Activated CD8-positive, alpha-beta memory T cell treated with anti-CD3 and anti-CD28 coated beads for 1 hour (primary cell): ENCODE measurements at places on chromosomes 13 and 19.

DNA sequence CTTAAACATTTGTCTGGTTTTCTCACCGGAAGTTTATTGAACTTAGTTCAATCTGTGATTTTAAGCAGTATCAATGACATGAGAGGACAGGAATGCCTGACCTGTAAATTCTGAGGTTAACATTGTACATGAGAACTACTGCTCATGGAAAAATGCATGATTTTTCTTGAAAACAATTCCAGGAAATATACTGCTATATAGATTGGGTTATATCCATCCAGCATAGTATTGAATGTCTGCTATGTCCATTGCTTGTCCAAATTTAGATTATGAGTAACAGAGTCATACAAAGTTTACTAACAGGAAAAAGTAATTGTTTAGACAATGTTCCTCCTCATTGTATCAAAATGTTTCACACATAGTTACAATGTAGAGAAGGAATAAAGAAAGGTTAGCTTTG, 606.8 kb downstream of the DACH1 start:
- DNase-seq, result no peak

DNA sequence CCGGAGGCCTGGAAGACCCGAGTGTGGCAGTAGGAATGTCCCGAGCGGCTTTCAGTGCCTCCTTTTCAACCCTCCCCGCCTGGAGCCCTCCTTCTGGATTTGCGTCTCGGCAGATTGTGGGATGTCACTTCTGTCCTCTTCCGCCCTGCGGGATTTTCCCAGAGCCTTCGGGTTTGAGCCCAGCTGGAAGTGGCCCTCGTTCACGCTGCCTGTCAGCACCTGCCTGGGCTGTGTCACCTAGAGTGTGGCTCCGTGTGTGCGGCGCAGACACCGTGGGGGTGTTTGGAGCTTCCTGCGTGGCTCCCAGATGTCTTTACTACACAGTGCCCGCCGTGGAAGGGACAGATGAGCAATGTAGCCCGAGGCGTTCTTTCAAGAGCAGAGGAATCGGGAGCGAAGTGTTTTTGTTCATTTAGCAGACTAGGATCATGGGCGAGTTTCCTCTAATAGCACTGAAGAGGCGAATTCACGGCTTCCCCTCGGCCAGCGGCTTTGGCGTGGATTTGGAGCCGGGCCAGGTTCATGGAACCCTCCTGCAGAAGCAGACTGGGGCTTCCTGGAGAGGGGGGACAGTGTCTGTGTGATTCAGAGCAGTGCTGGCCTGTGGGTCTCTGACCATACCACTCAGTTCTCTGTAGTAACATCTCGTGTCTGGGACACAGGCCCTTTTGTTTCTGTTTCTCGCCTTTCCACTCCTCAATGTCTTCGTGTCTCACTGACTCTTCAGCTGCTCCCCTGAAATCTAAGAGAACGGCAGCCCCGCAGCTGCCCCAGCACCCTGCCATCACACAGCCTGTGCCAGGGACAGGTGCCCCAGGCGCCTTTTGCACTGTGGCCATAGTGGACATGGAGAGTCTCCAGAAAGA, 68.0 kb downstream of the KDM4B start:
- DNase-seq, result no peak

DNA sequence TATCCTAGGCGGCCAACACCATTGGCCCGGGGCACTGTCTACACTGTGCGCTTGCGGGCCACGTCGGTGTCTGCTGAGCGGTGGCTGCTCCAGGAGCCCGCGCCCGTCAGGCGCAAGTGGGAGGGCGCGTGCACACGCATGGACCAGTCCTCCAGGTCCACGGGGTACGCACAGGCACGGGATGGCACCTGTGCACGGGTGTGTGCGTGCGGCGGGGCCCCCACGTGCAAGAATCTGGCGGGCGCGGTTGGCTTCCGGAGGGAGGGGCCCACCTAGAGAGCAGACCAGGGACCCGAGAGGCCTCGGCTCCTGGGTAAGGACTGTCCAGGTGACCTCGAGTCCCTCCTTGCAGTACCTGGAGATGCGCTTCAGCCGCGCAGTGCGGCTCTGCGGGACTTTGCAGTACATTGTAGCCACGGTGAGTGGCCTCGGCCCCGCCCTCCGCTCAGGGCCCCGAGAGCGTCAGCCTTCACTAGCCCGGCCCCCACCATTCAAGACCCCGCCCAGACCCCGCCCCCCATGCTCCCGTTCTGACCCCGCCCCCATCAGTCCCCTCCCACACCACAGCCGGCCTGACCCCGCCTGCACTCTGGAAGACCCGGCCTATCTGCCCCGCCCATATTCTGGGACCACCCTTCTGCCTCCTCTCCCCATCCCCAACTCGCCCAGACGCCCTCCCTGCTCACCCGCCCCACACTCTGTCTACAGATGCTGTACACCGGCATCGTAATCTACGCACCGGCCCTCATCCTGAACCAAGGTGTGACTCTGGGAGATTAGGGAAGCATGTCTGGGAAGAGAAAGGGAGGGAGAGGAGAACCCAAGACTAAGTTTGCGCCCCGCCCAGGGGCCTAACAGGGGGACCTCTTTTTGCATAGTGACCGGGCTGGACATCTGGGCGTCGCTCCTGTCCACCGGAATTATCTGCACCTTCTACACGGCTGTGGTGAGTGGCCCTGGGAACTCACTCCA, 2.3 kb downstream of the SLC5A5 start:
- DNase-seq, result peak; percentile 55

DNA sequence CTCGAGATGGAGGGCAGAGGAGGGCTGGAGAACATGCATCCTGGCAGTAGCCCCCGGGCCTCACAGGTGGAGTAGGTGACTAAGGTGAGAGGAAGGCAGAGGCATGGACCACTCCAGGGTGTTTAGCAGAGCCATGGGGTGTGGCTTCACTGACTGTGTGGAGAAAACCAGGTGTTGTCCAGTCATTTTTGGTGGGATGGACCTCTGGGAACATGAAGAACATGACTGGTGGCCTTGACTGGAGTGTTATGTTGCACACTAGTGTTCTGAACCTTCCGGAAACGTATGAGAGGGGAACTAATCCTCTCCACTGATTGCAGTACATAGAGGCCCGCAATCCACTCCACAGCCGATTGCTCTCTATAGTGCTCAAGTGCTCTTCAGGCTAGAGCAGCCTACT, 16.9 kb downstream of the MED26 start:
- no peak for DNase-seq

DNA sequence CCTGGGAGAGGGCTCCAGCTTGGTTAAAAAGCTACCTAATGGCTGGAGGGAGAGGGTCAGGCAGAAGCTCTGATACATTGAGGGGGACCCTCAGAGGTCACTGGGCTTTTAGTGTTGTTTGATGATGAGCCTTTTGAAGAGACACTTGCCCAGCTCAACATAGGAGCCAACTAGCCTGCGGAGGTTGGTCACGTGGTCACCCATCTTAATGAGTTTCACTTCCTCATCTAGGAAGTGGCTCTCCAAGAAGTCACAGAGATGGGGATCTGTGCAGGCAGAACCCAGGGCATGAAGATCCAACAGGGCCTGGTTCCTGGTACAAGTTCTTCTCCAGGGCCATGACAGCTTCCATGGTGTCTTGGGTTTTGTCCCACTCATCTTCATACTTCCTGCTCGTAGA, 33.4 kb downstream of the IPO5 start:
- no peak for DNase-seq

DNA sequence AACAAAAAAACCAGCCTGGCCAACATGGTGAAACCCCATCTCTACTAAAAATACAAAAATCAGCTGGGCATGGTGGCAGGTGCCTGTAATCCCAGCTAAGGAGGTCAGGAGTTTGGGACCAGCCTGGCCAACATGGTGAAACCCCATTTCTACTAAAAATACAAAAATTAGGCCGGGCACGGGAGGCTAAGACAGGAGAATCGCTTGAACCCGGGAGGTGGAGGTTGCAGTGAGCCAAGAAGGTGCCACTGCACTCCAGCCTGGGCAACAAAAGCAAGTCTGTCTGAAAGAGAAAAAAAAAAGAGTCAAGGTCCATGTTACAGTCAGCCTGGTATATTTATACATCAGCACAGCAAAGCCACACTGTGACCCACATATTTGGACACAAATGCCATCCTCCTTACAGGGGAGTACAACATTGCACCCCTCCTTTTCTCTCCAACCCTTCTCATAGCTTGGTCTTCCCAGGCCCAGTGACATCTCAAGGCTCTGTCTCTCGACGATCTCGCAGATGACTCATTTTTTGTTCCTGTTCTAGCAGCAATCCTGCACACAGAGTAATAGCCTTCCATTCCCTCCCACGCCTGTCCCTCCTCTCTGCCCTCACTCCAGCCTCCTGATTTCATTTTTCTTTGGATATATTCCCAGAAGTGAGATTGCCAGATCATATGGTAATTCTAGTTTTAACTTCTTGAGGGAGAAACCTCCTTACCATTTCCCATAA, 21.0 kb upstream of the DPP9 start:
- DNase-seq, result no peak

GRCh38 chr19:47595944-47596343, 13.0 kb upstream of the BICRA start:
- no peak for DNase-seq

DNA sequence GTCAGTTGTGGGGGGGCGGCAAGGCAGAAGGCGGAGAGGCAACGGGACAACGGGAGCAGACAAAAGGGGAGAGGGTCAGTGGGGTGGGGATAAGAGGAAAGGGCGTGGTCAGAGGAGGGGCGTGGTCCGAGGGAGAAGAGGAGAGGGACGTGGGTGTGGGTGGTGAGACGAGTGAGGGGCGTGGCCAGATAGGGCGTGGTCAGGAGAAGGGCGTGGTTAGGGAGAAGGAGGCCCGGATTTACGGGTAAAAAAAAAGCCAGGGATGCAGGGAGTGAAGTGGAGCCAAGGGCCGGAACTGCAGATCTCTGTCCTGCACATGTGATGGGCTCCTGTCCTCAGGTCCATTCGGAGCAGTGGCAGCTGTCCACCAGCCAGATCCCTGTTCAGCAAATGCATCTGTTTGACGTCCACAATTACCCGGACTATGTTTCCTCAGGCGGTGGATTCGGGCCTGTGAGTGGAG, 21.5 kb downstream of the CPT1C start:
- DNase-seq, result no peak

DNA sequence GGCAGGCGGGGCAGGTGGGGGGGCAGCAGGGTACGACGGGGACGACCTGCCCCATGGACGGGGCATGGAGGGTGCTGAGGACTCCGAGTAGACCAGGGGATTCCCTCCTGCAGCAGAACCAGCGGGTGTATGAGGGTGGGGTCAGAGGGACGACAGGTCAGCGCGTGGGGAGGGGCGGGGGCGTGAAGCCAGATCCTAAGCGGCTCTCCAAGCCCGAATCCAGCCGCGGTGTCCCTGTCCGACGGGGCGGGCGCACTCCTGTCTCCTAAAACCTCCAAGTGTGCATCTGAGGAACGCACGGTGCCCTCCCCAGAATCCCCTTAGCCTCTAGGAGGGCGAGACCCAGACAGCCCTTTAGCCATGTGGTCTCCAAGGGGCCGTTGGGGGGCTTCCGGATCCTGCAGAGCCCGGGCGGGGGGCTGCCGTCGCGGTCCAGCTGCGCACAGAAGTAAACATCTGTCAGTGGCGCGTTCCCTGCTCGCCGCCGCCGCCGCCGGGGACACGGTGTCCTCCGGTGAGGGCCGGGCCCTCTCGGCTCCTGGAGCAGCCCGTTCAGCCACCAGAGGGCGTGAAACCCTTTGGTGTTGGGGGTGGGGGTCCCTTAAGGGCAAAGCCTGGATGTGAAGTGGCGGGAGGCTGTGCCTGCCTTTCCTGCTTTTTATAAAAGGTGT, 730 bp downstream of the NRTN start:
- no peak for DNase-seq

- no peak for DNase-seq
Measured at GRCh38 chr19:42512743-42513304, 15.5 kb downstream of the CEACAM1 start.

GRCh38 chr13:18951412-18951811, 230.2 kb downstream of the TUBA3C start:
- DNase-seq, result no peak

GRCh38 chr19:54035215-54036178, 28.2 kb downstream of the VSTM1 start:
- DNase-seq, result no peak

DNA sequence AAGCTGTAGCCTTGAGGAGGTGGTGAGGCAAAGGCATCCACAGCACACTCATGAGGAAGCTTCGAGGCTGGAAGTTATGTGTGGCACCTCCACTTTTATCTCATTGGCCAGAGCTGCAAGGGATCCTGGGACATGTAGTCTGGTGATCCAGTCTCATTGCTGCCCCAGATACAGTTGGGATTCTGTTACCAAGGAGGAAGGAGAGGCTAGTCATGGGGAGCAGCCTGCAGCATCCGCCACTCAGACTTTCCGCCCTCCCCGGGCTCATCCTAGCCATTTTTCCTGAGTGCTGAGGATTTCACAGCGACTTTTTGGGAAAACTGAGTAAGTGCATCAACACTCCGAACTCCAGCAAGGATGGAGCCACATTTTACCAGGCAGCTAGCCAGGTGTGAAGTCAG, 74.4 kb downstream of the DPF1 start:
- no peak for DNase-seq

DNA sequence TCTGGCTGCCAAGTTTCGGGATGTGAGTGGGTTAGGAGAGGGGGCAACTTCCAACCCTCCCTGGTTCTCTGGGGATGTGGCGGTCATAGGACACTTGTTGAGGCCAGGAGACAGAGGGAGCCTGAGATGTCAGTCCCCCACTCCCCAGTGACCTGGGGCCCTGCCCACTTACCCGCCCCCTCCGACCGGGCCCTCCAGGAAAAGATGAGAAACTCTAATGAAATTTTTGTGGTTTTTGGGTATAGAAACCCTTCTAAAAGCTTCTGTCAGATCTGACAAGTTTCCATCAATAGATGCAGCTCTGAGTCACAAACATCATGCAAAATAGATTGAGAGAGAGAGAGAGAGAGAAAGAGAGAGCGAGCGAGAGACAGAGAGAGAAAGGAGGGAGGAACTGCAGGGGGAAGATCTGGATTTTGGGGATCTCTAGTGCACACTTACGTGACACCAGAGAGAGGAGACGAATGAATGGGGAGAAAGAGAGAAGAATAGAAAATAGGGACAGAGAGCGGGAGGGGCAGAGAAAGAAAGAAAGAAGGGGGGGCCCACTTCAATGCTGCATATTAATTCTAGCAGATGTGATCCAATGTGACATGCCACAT, 94.0 kb downstream of the PTPRS start:
- no peak for DNase-seq

- no peak for DNase-seq
Measured at GRCh38 chr13:85406269-85406975, 392.8 kb downstream of the SLITRK6 start.

DNA sequence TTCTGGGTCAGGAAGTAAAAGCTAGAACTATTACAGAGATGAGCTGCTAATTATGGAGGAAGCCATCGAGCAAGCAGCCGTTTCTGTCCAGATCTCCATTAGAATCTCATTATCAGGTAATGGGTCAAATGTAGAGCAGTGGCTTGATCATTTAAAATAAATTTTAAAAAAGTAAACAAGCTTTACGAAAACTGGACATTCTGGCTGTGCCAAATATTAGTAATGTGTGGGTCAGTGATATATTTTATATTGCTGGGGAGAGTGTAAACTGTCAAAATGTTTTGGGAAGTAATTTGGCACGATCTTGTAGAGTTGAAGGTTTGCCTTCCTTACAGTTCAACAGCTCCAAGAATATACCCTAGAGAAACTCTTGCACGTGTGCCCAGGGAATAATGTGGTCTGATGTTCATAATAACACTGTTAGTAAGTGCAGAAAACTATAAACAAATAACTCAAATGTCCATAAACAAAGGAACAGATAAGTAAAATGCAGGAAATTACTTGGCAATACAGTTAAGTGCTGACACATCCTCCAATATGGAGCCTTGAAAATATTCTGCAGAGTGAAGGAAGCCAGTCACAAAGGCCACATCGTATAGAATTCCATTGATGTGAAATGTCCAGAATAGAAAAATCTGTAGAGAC, 127.2 kb upstream of the UBL3 start:
- no peak for DNase-seq

- no peak for DNase-seq
Measured at GRCh38 chr19:13077240-13077639, 25.4 kb downstream of the LYL1 start.

GRCh38 chr13:104111031-104111430, 1044.8 kb upstream of the SLC10A2 start:
- no peak for DNase-seq
